ENCODE measurements at places on chromosomes 12 and 14.

- no peak for DNase-seq
Measured at GRCh38 chr14:76941544-76941943, 87.0 kb downstream of the IRF2BPL start.

DNA sequence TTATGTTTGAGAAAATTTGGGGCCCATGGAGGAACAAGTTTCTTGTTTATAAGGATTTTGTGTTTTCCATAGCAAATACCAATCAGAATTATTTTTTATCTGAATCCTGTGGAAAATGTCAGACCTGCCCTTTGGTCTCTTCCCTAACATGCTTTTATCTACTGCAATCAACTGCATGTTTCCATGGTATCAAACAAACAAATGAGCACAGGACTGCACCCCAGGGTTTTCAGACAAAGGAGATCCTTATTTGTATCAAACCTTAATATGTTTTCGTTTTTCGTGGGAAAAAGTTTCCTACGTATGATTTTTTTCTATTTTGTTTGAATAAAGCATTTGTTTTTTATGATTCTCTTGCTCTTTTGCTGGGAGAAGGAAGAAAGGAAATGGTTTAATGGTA is 91.1 kb downstream of the GPR135 start:
- no peak for DNase-seq

DNA sequence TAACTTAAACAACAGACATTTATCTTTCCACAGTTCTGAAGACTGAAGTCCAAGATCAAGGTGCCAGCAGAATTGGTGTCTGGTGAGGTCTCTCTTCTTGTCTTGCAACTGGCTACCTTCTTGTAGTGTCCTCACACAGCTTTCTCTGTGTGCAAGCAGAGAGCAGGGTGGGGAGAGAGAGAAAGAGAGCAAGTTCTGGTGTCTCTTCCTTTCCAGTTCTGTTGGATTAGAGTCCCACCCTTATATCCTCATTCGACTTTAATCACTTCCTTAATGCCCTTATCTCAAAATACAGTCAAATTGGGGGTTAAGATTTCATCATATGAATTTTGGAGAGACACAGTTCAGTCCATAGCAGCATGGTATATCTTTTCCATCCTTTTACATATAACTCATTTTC is 40.8 kb downstream of the DYRK2 start:
- DNase-seq = no peak

DNA sequence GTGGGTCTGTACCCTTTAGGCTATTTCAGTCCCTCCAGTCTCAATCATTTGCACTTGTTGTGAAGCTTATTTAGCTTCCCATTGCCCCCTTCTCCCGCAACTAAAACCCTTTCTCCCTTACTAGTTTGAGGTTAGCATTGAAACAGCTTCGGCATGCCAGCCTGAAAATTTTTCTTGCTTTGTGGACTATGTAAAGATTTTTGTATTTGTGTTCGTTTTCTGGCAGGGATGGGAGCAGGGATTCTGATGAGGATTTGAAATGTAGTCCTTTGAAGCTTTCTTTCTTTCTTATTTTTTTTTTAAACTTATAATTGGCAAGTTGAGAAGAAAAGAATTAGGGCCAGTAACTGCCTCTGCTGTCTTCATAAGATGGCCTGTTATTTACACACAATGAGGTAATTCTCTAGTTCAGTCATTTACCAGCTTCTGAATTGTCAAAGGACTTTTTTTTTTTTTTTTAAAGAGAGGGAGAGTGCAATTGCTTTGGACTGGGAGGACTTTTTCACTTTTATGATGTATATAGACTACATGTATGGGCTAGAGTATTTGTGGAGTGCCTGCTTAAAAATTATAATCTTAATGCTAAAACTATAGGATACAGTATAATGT is 29.0 kb downstream of the PALS1 start:
- no peak for DNase-seq

- no peak for DNase-seq
Measured at GRCh38 chr12:96368233-96368632, 32.0 kb downstream of the CDK17 start.

- no peak for DNase-seq
Measured at GRCh38 chr14:35826952-35827416, 846 bp downstream of the BRMS1L start.

- DNase-seq = no peak
Measured at GRCh38 chr12:60335745-60336144, 739.9 kb downstream of the SLC16A7 start.
